Central memory CD8-positive, alpha-beta T cell (primary cell): ENCODE measurements at places on chromosomes 13 and 19.

- DNase-seq, result no peak
Measured at GRCh38 chr19:6535558-6536137, 4.8 kb downstream of the TNFSF9 start.

- no peak for DNase-seq
Measured at GRCh38 chr19:33047422-33047821, 17.3 kb downstream of the RHPN2 start.

DNA sequence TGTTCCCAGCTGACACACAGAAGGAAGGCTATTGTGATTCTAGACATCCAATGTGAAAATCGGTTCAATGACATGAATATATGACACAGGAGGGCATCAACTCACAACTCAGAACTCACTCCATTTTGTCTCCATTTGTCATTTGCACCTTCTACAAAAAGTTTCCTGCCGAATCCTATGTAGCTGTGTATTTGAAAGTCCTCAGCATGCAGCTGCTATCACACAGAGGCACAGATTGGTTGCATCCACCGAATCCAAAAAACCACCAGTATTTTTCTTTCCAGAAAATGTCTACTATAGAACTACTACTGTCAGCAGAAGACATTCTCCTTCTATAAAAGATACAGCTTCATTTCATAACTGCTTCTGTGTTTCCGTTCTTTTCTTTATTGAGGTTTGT, 13.3 kb downstream of the PCDH9 start:
- DNase-seq, result no peak

DNA sequence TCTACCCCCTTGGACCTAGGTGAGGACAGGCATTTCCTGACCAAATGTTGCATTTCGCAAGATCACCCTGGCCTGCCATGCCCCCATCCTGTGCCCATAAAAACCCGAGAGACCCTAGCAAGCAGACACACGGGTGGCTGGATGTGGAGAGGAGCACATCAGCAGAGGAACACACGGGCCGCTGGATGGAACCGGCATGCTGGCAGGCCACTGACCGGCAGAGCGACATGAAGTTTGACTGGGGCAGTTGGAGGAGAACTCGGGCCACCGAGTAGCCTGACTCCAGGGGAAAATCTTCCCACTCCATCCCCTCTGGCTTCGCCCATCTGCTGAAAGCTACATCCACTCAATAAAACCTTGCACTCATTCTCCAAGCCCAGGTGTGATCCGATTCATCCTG, 329.3 kb downstream of the FGF9 start:
- no peak for DNase-seq

DNA sequence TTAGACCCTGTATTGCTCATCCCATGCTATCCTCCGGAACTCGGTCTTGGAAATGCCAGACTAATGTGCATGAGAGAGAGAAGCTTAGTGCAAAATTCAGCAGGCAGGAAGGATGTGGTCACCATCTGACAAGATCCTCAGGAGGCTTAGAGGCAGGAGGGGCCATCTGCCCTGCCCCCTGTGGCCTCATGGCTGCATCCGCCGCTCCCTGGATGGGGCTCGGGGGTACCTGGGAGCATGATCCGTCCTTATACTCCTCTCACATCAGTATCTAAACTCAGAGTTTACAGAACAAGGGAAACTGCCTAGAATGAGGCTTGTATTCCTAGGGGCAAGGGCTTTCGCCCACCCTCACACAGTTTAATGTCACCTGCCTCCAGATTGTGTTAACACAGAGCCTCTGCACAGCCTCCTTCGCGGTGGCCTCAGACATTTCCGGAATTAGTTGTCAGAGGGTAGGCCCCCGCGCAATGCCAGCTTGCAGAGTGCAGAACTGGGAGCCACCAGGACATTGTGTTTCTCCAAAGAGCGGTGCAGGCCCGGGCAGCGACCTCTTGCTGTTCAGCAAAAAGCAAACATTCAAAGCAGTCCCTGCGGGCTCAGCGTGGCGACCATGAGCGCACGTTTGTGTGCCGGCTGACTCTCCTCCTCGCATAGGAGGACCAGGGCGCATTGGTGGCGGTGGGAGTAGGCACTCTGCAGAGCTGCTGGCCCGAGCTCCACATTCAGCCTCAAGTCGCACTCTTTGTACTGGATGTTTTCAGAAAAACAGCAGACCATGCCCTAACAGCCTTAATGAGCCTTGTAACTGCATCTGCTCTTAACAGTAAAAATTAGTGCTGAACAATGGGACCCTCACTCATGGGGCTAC, 39.1 kb downstream of the GPR12 start:
- DNase-seq, result no peak

DNA sequence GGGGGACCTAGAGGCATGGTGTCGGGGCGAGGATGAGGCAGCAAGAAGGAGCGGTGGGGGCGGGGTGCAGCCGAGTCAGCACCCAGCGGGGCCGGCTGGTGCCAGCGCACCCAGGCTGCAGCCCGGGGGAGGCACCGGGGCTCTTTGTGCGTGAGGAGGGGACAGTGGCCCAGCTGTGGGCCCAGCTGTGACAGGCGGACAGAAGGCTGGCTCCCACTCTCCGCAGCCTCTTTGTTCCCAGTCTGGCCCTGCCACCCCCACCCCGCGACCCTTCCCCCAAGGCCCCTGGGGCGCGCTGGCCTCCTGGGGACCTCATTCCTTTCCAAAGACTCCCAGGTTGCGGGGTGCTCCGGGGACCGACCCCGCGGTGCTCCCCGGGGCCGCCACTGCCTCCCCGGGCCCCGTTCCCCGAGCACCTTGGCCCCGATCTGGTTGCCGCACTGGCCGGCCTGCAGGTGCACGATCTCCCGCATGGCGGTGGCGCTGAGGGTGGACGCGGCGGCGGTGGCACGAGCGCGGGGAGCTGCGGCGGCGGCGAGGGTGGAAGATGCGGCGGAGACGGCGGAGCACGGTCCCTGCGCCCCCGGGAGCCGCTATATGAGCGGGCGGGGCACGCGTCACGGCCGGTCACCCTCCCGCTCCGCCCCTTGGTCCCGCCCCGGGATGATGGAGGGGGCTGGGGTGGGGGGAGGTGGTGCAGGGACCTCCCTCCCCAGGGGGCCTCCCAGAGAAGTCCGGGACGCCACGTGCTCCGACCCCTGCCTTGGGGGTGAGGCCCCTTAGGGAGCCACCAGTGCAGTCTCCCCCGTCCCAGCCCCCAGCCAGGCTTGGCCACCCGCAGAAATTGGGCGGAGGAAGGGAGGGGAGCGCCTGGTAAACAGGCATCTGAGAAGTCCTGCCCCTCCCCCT, at the start of gene TUBB4A:
TUBB4A (minus strand) TSS at position 570 of the 909 bp plus-strand sequence; CDS start at position 473, 97 bp downstream.
- DNase-seq, result peak; percentile 11

DNA sequence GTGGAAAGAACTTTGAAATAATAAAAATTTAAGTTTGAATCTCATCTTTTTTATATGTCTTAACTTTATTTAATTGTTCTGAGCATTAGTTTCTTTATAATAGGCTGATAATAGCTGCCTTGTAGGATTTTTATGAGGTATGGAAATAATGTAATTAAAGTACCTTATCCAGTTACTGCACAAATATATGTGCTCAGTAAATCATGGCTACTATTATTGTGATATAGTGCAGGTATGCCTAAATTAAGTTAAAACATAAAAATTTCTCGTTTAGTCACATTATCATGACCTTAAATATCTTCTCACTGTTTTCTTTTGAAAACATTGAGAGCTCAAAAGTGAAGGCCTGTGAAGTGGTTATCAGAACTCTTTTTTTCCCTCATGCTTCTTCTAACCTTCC, 62.9 kb downstream of the NDFIP2 start:
- DNase-seq, result no peak

DNA sequence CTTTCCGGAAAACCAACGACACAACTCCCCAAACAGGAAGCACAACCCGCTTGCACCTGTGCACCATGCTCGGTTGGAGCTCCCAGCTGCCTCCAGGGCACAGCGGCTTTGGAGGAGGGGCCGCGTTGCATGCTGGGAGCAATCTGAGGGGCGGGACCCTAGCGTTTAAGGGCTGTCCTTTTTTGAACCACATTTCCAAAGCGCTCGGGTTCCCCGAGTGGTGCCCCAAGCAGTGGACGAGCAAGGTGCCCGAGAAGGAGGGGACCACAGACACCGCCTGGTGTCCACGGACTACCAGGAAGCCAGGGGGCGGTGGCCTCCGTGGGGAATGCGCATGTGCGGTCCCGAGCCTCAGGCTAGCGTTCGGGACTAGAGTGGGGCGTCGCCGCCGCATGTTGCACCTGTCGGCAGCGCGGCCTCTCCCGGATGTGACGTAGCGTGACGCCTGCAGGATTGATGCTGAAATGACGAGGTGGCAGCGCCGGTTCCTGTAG, 11.9 kb upstream of the ZNF57 start:
- DNase-seq, result peak; percentile 38

- DNase-seq, result peak; percentile 48
Measured at GRCh38 chr19:18418483-18419194, 559 bp upstream of the SSBP4 start.

DNA sequence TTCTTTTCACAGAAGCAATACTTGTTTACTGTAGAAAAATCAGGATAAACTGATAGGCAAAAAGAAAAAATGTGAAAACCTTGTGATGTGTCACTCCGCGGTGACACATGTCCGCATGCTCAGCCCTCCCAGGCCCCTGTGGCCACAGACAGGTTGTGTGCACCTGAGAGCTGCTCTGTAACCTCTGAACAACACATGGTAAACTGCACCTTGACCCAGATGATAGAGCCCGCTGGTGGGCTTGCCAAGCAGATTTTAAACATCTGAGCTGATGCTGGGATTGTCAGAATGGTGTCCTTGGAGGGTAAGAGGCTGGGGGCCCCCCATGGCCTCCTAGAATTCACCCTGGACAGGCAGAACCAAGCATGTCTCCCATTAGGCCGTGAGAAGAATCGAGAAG, 33.8 kb downstream of the DHRS12 start:
- DNase-seq, result no peak

DNA sequence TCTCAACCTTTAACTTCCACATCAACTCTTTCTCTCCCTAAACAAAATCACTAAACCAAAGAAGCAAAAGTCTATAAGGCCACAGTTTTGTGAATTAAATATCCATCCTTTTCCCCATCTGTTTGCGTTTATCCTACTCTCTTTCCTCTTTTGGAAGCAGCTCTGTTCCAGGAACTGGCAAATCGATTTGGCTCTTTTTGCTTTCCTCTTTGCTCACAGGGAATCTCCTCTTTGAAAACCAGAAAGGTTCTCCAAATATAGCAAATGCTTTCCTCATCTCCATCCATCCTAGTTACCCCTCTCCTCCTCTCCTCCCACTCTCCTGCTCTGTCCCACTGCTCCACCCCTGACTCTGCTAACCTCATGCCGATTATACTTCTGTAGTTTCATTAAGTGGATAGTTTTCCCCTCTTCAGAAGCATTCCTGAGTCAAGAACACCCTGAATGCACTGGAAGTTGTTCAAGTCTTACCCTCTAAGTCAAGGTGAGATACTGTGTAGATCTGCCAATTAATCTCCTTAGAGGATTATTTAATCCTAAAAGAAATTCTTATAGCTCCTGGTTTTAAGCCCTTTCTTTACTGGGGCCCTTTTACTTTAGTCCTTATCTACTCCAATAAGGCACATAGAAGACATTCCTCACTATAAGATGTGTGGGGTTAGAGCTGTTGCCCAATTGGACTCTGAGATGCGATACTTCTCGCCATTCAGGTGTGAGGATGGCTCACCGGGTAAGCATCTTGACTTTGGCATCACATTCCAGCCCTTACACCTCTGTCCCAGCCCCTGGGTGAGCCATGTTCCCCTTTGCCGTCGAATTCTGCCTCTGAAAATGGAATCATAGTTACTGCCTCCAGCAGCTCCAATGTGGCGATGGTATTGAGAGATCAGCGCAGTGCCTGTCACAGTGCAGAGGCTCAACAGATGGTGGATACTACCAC, 67.6 kb downstream of the COL4A2 start:
- DNase-seq, result no peak

GRCh38 chr13:40784540-40784939, 4.9 kb upstream of the SLC25A15 start:
- DNase-seq, result no peak

DNA sequence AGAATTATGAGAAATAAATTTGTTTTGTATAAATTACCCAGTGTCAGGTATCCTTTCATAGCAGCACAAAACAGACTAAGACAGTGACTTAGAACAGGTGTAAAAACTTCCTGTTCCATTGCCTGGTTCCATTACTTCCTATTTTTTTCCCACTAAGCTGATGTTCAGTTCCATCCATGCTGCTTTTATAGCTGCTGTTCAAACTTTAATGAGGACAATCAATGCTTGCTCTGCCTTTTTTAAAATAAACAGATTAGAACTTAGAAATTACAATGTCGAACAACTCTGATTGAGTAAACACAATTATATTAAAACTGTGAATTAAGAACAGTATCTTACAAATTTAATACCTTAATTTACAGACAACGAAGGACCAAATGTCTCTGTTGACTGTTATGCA, 818.9 kb downstream of the OLFM4 start:
- DNase-seq, result no peak

GRCh38 chr13:45042539-45042938, 53.2 kb downstream of the GPALPP1 start:
- DNase-seq, result no peak

GRCh38 chr13:111661776-111662175, 341.3 kb downstream of the TEX29 start:
- no peak for DNase-seq

- no peak for DNase-seq
Measured at GRCh38 chr13:98366443-98366842, 189.4 kb upstream of the RNF113B start.

- no peak for DNase-seq
Measured at GRCh38 chr13:44079413-44080205, 199.9 kb downstream of the LACC1 start.

- no peak for DNase-seq
Measured at GRCh38 chr13:46831588-46832194, 34.7 kb upstream of the ESD start.

DNA sequence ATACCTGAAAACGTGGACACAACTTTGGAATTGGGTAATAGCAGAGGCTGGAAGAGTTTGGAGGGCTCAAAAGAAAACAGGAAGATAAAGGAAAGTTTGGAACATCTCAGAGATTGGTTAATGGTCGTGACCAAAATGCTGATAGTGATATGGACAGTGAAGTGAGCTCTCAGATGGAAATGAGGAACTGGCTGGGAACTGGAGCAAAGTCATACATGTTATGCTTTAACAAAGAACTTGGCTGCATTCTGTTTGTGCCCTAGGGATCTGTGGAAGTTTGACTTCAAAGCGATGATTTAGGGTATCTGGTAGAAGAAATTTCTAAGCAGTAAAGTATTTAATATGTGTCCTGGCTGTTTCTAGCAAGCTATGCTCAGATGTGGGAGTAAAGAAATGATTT, 136.2 kb downstream of the DNAJC3 start:
- no peak for DNase-seq

GRCh38 chr13:82606008-82606407, 1276.3 kb downstream of the SLITRK1 start:
- DNase-seq, result no peak

DNA sequence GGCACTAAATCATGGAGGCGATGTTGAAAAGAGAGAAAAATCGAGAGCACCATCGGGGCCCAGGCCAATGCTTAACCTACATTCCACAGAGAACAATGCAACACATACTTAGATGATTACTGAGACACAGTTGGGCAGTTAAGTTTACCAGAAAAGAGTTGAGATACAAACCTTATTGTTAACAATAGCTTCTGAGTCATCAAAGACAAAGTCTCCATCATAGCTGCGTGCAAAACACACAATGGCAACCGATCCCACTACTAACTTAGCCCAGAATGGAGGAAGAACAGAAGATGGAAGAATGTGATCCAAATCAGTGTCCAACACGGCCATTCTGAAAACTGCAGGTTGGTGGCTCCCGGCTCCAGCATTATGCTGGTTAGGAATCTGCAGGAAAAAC, 6.2 kb downstream of the TMTC4 start:
- no peak for DNase-seq

- no peak for DNase-seq
Measured at GRCh38 chr13:50548586-50548985, 294.9 kb downstream of the DLEU7 start.
